ENCODE measurements at places on chromosomes 11 and 22.

DNA sequence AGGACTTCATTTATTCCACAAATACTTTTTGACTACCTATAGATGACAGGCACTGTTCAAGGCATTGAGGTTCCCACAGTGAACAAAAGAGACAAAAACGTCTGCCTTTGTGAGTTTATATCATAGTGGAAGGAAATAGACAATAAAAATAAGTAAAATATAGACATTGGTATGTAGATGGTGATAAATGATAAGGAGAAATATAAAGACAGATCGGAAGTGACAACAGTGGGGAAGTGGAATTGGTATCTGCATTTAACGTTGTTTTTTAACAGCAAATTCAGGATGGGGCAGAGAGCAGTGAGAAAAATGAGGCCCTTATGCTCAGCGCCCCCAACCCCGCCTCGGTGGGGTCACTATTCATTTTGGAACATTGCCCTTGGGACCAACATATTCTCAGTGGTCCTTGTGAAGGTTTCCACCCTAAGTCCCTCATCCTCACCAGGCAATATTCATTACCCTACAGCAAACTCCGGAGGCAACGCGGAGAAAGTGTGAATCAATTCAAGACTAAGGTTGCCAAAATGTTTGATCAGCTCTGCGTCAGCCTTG is 627 bp upstream of the PEX26 start:
- DNase-seq: no peak

GRCh38 chr11:78427615-78428265 is 10.1 kb upstream of the GAB2 start:
- no peak for DNase-seq

DNA sequence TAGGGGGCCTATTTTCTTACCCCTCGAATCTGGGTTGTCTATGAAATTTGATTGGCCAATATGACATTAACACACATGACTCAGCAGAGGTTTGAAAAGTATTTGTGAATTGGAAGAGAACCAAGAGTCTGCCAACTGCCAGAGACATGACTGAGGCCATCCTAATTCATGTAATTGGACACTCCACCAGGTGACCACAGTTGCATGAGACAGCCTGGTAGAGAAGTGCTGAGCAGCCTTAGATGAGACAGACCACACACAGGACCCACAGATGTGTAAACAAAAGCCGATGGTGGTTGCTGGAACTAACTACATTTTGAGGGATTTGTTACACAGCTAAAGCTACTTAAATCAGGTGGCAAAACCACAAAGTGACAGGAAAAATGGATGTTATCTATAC is 855 bp upstream of the MS4A5 start:
- no peak for DNase-seq

- no peak for DNase-seq
Measured at GRCh38 chr11:115501502-115501892, 2.7 kb downstream of the CADM1 start.

GRCh38 chr11:57387289-57388030 is 3.0 kb downstream of the PRG2 start:
- DNase-seq: no peak

DNA sequence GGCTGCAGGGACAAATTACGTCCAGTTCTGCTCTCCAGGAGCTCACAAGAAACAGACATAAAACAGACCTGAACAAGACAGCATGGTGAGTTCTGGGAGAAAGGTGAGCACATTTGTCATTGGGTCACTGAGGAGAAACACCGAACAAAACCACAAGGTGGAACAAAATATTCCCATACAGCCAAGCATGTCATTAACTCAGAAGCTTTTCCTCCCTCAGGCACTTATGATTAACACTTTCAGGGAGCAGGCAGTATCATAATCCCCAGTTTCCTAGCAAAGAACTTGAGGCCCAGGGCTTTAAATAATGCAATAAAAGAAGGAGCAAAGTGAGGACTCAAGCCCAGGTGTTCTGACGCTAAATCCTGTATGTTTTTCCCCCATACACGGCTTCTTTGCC is 43.0 kb downstream of the P4HA3 start:
- no peak for DNase-seq

DNA sequence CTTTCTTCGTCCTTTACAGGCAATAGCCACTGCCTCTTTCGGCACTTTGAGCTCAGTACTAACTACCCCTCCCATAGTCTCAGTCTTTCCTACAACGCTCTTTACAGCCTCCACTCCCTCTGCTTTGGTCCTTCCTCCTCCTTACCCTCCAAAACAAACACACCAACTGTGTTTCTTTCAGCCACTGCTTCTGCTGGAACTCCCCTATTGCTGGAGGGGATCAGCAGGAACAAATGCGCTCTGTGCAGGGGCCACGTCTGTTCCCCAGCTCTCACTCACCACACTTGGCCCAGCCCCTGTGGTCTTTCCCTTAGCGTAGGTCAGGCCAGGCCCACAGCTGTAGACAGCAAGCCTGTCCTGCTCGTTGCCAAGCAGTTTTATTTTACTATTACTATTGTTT is 42.3 kb downstream of the PC start:
- no peak for DNase-seq

DNA sequence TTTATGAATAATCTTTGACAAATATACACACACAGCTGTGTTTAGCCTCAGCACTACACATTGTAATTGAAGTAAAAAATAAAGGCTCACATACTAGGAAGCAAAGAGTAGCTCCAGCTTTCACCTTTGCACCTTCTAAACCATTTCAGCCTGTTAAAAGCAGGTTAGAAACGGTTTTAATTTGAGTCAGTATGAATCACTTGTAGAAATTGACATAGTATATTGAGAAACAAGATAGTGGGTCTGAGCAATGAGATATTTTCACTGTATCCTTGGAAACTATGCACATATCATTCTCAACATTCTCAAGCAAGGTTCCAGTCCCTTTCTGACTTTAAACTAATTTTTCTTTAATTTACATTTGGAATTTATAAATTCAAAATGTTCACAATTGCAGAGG is 380.3 kb downstream of the AASDHPPT start:
- no peak for DNase-seq

- DNase-seq: no peak
Measured at GRCh38 chr11:68040957-68041591, 2.2 kb downstream of the TCIRG1 start.

- no peak for DNase-seq
Measured at GRCh38 chr11:126832387-126832786, 168.2 kb downstream of the KIRREL3 start.

- DNase-seq: no peak
Measured at GRCh38 chr22:45051946-45052345, 42.1 kb upstream of the PHF21B start.

DNA sequence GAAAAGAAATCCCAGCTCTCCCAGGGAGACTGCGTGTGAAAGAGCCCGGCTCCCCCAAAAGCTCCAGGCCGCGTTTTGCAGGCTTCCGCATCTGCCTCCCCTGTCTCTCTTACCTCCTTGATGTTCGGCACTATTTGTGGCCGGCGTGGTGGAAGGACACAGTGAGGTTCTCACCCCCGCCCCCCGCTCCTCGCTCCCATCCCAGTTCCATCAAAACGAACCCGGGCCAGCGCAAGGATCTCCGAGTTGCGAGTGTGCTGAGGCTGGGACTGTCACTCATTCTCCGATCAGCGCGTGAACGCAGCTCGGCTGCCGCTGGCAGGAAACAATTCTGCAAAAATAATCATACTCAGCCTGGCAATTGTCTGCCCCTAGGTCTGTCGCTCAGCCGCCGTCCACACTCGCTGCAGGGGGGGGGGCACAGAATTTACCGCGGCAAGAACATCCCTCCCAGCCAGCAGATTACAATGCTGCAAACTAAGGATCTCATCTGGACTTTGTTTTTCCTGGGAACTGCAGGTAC is at the start of gene NCAM1:
TSS of gene NCAM1 (plus strand) at position 275 of the 523 bp plus-strand sequence.
- DNase-seq: peak; percentile 98

DNA sequence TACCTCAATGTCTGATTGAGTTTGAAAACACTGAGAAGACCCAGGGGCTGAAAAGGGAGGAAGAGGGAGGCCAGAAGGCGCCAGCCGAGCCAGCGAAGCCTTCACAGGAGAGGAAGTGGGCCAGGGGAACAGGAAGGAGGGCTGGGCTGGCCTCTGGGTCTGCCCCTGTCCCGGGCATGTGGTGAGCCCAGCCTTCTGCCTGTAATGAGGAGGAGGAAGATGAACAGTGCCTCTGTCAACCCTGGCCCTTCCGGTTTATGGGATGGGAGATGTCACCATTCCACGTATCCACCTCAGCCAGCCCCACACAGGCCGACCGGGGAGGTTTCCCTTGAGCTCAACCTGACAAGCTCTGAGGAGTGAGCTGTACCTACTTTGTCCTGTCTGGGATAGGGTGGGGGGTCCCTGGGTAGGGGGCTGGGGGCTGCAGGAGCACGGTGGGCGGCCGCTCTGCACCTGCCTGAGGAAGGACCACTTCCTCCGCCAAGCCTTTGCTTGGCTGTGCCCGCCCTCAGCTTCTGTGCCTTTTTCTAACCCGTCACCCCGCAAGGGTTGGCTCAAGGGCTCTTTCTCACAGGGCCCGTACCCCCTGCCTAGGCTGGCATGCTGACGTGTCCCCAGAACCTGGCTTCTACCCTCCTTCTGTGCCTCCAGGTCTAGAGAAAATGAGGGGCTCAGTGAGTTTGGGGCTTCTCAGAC is 2.0 kb downstream of the PARVG start:
- no peak for DNase-seq

- no peak for DNase-seq
Measured at GRCh38 chr11:71311176-71311925, 59.0 kb upstream of the SHANK2 start.
